A549 treated with CpdA at 1 μM for 4 hours (cell line): ENCODE measurements at places on chromosomes 16 and 17. TPM values are rescaled to one million over a fixed set of nuclear protein-coding genes. Genes with fewer than 3 reads are reported as not detected.

The DPEP1 gene
- 0.59 to 1.5 TPM (median 0.97 TPM) in 5 replicates for total RNA-seq

The PARD6A gene
- 1.4 to 2.3 TPM (median 1.7 TPM) in 5 replicates for total RNA-seq

The C1QL1 gene
- 14.5 to 33.6 TPM (median 29.8 TPM) in 5 replicates for total RNA-seq

The SRL gene
- total RNA-seq: 0.01 to 0.05 TPM (median 0.03 TPM) in 3 of 5 replicates, not detected in the others

The LGALS9 gene
- 1.1 to 2.2 TPM (median 1.3 TPM) in 5 replicates for total RNA-seq

The LPCAT2 gene
- 5.6 to 7.4 TPM (median 6.2 TPM) in 5 replicates for total RNA-seq

The CCR7 gene
- total RNA-seq: 0.80 to 1.2 TPM (median 1.1 TPM) in 5 replicates

The ATP5PD gene
- total RNA-seq: 479 to 548 TPM (median 503 TPM) in 5 replicates

The NEUROD2 gene
- total RNA-seq: 0.03 TPM in 1 of 5 replicates, not detected in the others
